ENCODE measurements at places on chromosomes 7 and 10. TPM values are rescaled to one million over a fixed set of nuclear protein-coding genes. Genes with fewer than 3 reads are reported as not detected.

GRCh38 chr10:120039826-120040225 is 147.3 kb downstream of the SEC23IP start:
- no peak for DNase-seq

ENTPD7 gene
- total RNA-seq = 28.0 TPM

ABCC2 gene
- total RNA-seq = 1.5 TPM

GRCh38 chr10:118965645-118966044 is 63.9 kb upstream of the NANOS1 start:
- no peak for DNase-seq

- no peak for DNase-seq
These were observed 16.2 kb upstream of the INSIG1 start for GRCh38 chr7:155281398-155281969.

GRCh38 chr7:98969386-98969785 is 91.1 kb downstream of the TRRAP start:
- no peak for DNase-seq

SFRP4 gene
- 1.9 TPM for total RNA-seq

DNA sequence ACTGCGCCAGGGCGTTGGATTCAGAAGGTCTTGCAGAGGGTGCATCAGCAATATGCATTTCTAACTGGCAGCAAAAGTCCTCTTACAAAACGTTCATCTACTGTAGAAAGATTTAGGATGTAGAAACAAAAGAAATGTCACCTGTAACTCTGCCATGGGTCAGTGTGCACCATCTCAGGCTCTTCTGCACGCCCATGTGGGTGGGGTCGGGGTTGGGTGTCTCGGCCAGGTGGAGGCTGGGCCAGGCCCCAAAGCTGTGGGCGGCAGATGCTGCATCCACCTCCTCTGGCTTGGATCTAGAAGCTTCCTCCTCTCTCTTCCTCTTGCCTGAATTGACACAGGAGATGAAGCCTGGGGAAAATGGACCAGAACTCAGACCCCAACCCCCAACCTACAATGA is 111.3 kb upstream of the PPP2R2D start:
- DNase-seq = no peak
